ENCODE measurements at places on chromosomes 1 and 21. TPM values are rescaled to one million over a fixed set of nuclear protein-coding genes. Genes with fewer than 3 reads are reported as not detected.

The ZBTB40 gene
- total RNA-seq = 22.1 TPM

The TMEM69 gene
- 22.4 TPM for total RNA-seq

The TBX19 gene
- total RNA-seq = 3.0 TPM

The LCE1F gene
- not detected for total RNA-seq

The LEFTY1 gene
- total RNA-seq = not detected

The USH2A gene
- not detected for total RNA-seq

The FCER1A gene
- not detected for total RNA-seq

The ARMH1 gene
- 35.7 TPM for total RNA-seq

The DEGS1 gene
- 91.2 TPM for total RNA-seq

The APCS gene
- total RNA-seq = not detected

The NBPF6 gene
- total RNA-seq = 0.39 TPM

The RUNX3 gene
- total RNA-seq = 186 TPM

The SPRR4 gene
- not detected for total RNA-seq

The CHIT1 gene
- 0.27 TPM for total RNA-seq

The PGLYRP3 gene
- total RNA-seq = not detected

The LRRC53 gene
- not detected for total RNA-seq

The CFAP45 gene
- 0.68 TPM for total RNA-seq

The AMPD1 gene
- total RNA-seq = not detected

The AK4 gene
- 58.0 TPM for total RNA-seq

The NOS1AP gene
- total RNA-seq = not detected

The PIK3CD gene
- 357 TPM for total RNA-seq

The LAD1 gene
- not detected for total RNA-seq

The PFKL gene
- 164 TPM for total RNA-seq

The DIO1 gene
- not detected for total RNA-seq

The CFHR3 gene
- total RNA-seq = not detected

The PLA2G2A gene
- total RNA-seq = not detected

The KRTAP22-2 gene
- total RNA-seq = not detected

The MATN1 gene
- total RNA-seq = 0.17 TPM

The AADACL3 gene
- not detected for total RNA-seq

The HSD3B2 gene
- not detected for total RNA-seq

The RHOU gene
- 8.8 TPM for total RNA-seq

The HPDL gene
- 4.5 TPM for total RNA-seq

The LCE1A gene
- not detected for total RNA-seq

The SV2A gene
- 21.9 TPM for total RNA-seq

The XPR1 gene
- total RNA-seq = 21.8 TPM

Data from T-helper 1 cell treated with Interleukin-12 subunit alpha and Interleukin-12 subunit beta and Interleukin-4 antibody, amounts not matched to agents 30 ng/mL and 1 ng/mL, for 36 hours (primary cell).